Cardiac muscle cell (in vitro differentiated cells and primary cell): ENCODE measurements at places on chromosomes 5 and 9. TPM values are rescaled to one million over a fixed set of nuclear protein-coding genes. Genes with fewer than 3 reads are reported as not detected.
A peak's percentile ranks its signal among the peaks of the same experiment; 100 is the strongest.

MARCHF11 gene
- 3.0 and 5.1 TPM in 2 replicates for total RNA-seq

INSYN2B gene
- 3.9 and 9.3 TPM in 2 replicates for total RNA-seq

LIX1 gene
- total RNA-seq, result 68.1 and 108 TPM in 2 replicates

TMC1 gene
- total RNA-seq, result not detected in 2 replicates

SPATA6L gene
- 0.46 and 0.63 TPM in 2 replicates for total RNA-seq

HTR4 gene
- 0.67 and 2.3 TPM in 2 replicates for total RNA-seq

MAMDC2 gene
- total RNA-seq, result 0.32 and 0.54 TPM in 2 replicates

PCDHGB6 gene
- 28.7 and 48.6 TPM in 2 replicates for total RNA-seq

TAF11L10 gene
- not detected in 2 replicates for total RNA-seq

CTXN3 gene
- total RNA-seq, result not detected in 2 replicates

DNA sequence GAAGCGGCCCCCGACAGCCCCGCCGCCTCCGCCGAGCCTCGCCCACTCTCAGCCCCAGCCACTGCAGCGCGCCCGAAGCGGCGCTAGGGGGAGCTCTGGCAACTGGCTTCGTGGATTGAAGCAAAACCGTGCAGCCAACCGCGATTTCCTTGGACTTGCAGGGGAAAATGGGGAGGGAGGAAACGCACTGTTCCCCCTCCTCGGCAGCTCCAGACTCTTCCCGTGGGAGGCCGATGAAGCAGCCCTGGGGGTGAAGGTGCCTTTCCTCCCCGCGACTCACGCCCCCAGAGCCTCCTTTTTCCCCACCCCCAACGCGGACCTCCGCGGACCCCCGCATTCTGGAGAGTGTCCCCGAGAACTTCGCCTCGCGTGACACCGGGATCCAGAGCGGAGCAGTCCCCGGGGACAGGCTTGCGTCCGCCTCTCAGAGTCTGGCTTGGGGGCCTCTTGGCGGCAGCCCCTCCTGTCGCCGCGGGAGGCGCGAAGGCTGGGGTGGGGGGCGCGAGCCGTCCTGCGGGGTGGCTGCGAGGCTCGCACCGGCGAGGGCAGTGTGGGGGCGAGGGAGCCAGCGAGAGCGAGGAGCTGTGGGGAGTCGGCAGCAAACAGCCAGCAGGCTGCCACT lies 3.8 kb downstream of the IER5L start:
- peak; percentile 93 for DNase-seq

DNA sequence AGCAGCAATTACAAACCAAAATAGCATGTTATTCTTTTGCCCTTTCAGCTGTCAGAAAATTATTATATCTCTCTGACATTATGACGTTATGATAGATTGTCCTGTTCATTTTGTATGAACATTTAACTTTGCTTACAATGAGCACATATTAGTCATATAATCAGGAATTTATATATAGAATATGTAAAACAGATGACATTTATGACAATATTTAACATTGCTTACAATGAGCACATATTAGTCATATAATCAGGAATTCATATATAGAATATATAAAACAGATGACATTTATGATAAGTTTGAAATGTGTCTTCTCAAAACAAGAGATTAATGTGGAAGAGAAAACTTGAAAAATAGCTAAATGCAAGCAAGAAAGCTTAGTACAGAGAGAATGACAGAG lies 1180.2 kb downstream of the CDH12 start:
- DNase-seq, result no peak

DNA sequence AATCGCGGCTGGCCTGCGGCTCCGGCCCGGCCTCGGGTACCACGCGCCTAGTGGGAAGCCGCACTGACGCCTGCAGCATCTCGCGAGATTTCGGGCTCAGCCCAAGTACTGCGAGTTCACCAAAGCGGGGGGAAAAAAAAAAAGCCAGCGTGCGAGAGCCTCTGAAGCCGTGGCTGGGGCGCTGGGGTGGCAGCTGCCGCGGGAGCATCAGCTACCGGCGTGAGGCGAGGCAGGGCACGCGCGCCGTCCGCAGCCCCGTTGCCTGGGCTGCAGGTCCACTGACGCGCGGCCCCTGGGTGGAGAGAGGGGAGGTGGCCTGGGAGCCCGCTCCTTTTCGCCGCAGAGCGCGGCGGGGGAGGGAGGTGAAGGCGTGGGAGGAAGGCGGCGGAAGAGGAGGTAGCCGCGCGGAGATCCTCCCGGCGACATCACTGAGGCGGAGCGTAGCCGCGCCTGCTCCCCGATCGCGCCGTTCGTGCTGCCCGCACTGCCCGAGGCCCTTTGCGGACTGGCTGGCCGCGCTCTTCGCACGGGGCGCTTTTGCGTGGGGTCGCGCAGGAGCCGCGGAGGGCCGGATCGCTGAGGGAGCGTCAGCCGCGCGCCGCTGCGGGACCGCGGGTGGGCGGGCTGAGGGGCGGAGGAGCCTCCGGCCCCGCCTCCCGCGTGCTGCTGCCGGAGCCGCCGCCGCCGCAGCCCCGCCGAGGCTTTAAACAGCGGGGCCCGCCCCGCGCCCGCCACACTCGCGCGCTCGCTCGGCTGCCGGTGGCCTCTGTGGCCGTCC lies at the start of gene SLC12A2:
Gene SLC12A2, plus strand, starts transcription at position 734 of the 778 bp plus-strand sequence. CDS start 189 bp downstream, outside the sequence.
- peak; percentile 98 for DNase-seq

DNA sequence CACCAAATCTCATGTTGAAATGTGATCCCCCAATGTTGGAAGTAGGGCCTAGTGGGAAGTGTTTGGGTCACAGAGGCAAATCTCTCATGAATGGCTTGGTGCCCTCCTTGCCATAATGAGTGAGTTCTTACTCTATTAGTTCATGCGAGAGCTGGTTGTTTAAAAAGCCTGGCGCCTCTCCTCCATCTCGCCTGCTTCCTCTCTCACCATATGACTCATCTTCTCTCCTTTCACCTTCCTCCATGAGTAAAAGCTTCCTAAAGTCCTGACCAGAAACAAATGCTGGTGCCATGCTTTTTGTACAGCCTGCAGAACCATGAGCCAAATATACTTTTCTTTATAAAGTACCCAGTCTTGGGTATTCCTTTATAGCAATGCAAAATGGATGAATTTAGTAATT lies 20.9 kb upstream of the ARHGAP26 start:
- DNase-seq, result no peak

- peak; percentile 29 for DNase-seq
Observed at GRCh38 chr5:168085261-168086031, 206.0 kb upstream of the WWC1 start.

DNA sequence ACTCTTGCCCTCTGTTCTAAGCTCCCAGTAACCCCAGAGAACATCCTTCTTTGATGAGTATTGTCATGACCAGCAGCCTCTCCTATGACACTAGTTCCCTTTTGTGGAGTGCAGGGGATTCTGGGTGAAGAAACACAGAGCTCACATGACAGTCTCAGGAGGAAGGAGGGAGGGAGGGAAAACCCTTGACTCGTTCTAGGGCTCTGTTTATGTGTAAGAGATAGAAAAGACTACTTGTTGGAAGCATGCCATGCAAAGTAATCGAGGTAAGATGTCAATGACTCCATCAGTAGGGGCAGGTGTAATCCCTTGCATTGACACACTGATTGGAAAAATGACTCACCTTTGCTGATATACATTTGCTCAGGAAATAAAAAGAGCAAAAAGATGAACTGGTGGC lies 190.2 kb upstream of the ELL2 start:
- no peak for DNase-seq

DNA sequence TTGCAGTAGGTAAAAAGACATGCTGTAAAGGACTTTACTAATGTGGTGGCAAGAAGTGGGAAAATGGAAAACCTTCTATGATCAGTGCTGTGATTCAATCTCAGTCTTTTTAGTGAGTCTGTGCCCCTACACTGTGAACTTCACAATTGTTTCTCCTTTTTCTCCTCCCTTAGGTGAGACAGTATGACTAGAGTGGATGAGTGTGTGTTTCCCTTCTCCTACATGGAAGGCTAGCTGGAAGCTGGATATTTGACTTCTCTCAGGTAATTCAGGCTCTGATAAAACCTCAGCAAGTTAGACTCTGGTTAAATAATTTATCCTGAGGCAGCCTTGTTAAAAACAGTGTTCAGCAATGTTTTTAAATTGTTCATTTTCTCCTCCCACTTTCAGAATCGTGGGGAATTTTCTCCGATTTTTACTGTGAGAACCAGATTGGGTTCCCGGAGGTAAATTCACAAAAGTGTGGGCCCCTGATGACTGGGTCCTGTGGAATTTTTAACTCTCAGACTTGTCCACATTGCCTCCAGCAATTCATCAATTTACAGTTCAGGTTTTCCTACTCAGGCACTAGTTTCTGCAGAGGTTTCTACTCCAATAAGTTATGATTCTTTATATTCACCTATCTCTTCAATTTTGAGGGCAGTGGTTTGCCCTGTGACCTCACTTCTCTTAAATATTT lies 149.1 kb upstream of the PIK3R1 start:
- DNase-seq, result no peak

DNA sequence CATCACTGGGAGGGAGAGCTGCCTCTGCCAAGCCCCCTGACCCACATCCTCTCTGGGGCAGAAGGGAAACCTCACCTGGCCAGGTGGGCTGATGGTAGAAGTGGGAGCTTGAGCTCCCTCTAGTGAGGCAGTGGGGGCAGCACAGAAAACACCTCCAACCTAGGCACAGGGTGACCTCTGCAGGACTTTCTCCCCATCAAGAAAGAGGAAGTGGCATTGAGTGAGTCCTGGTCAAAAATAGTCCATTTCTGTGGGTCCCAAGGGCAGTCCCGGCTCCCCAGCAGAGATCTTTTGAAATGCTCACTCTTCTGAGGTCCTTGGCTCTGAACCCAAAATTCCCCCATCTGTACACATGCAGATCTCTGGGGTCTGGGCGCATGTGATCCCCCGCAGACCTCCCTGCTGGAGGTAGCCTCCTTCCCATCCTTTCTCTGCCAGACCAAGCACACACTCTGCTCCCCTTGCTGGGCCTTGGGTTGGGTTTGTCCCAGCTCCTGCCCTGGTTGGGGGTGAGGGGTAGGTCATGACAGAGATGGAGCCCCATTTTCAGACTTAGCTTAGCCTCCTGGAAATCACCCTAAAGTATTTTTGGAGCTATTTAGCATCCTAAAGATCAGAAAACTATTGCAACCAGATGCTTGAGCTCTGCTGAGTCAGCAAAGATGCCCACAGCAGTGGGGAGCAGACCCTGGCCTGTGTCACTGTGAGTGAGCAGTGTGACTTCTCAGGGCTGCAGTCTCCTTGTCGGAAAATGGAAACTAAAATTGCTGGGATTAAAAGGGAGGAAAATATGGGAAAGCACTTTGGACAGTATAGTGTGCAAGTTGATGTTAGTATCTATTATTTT lies 41.6 kb upstream of the LCP2 start:
- no peak for DNase-seq

DNA sequence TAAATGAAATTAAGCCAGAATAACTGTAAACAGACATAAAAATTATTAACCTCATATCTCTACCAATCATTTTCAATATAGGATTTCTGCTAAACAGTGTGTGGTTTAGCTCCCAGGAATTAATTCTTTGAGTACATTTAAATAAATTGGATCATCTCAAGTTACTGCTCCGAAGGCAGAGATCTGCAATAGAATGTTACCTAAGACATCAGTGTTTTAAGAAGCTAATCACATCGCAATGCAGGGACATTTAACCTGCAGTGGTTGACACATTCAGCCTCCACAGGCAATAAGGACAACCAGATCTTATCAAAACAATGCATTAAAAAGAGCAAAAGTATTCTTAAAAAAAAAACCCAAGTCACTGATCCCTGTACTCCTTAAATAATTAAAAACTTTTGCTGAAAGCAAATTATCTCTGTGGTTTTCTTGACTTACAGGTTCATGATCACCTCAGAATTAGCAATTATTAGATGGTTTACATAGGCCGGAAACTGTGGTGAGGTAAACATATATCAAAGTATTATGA lies 45.7 kb downstream of the PRDM6 start:
- DNase-seq, result no peak

GRCh38 chr9:83996126-83996525 lies 15.5 kb downstream of the RMI1 start:
- no peak for DNase-seq

DNA sequence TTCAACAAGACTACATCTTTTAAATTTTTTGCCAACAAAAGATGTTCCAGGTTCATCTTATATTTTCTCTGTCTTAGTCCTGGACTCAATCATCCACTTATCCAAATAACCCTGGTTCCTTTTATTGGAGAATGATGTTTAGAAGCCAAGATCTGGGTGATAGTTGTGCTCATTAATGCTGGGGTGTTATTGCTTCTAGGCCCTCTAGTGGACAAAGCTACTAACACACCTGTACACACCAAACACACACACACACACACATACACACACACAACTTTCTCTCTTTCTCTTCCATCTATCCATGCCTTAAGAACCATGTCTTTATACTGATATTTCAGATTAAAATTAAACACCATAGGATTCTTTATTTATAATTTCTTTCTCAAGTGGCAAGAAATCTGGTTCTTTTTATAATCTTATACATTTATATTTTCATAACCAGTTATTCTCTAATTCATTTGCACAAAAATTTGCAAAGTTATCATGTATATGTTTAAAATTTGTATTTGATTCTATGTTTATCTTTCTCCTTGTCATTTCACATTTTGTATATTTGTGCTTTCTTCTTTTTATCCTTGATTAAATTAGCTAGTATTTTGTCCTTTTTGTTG lies 179.1 kb upstream of the SMIM23 start:
- DNase-seq, result no peak

- DNase-seq, result no peak
Observed at GRCh38 chr5:134420343-134420742, 8.7 kb upstream of the CDKN2AIPNL start.

GRCh38 chr9:86721226-86721781 lies 226.0 kb downstream of the GAS1 start:
- DNase-seq, result peak; percentile 88

GRCh38 chr5:149732324-149733128 lies 2.4 kb downstream of the PPARGC1B start:
- peak; percentile 24 for DNase-seq

GRCh38 chr9:86022687-86023266 lies 76.6 kb downstream of the GOLM1 start:
- DNase-seq, result peak; percentile 19

DNA sequence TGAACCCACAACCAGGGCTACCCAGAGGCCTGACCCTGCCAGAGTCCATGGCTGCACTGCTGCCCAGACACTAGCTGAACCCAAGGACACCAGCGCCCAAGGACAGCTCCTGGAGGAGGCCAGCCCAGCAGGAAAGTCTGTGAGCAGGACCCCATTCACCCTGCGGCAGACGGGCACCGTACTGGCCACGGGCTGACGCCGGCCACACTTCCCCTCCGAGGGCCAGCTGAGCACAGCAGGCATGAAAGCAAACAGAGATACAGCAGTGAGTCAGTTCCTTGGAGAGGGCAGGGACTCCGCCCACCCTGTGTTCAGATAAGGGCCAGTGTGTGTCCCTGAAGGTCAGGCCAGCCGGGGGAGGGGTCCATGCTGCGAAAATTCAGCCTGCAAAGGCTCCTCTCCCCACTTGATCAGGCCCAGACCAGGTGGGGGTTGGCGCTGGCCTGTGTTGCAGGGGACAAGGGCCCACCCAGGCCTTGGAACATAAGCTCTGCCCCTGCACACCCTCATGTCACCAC lies 3.2 kb downstream of the RNF208 start:
- DNase-seq, result peak; percentile 65

DNA sequence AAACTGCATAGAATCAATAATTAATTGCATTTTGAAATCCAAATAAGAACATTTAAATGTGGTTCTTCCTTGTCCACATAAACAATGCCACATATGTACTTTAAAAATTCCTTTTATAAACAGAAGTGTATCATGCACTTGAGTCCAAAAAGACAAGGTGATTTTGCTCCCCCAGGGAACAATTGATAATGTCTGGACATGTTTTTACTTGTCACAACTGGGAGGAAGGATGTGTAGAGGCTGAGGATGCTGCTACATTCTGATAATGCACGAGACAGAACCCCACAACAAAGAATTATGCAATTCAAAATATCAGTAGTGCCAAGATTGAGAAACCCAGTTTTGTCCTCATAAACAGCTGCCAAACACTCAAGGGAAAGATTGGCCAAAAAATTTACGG lies 181.1 kb upstream of the ISL1 start:
- no peak for DNase-seq
